ENCODE measurements at places on chromosomes 5 and 9.

GRCh38 chr5:74953937-74954720 lies 87.9 kb upstream of the FAM169A start:
- DNase-seq: no peak

GRCh38 chr5:139861021-139861888 lies 65.6 kb downstream of the PSD2 start:
- no peak for DNase-seq

GRCh38 chr9:69192214-69192613 lies 18.1 kb downstream of the TJP2 start:
- no peak for DNase-seq

GRCh38 chr5:14280294-14280854 lies 137.2 kb downstream of the TRIO start:
- DNase-seq: no peak

- peak; percentile 35 for DNase-seq
Observed at GRCh38 chr5:31161781-31162181, 31.7 kb upstream of the CDH6 start.

DNA sequence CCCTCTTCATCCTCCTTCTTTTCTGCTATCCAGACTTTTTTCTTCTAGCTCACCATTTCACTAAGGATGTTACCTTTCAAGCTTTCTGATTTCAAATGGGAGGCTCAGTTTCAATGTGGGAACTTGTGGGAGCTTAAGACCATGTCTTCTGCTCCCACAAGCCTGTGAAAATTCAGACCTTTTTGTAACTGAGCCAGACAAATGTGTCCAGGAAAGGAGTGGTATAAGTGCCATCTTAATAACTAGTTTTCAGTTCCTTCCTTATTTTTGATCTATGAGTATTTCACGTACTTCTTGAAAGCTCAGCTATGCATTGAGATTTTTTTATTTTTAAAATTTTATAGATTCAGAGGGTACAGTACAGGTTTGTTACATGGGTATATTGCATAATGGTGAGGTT lies 4.6 kb upstream of the ERCC6L2 start:
- DNase-seq: no peak
